ENCODE measurements at places on chromosomes 16 and 17.

DNA sequence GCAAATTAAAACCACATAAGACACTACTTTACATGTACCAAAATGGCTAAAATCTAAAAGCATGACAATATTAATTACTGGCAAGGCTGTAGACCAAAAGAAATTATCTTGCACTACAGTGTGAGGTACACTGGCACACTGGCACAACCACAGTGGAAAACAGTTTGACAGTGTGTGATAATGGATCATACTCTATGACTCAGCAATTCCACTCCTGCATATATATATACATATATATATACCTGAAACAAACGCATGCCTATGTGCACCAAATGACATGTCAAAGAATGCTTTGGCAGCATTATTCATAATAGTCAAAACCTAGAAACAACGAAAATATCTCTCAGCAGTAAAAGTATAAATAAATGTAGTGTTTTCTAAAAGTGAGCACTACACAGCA, 4.6 kb upstream of the DYNLRB2 start:
- DNase-seq = no peak

GRCh38 chr17:5365831-5366230, 53.6 kb downstream of the NUP88 start:
- no peak for DNase-seq

DNA sequence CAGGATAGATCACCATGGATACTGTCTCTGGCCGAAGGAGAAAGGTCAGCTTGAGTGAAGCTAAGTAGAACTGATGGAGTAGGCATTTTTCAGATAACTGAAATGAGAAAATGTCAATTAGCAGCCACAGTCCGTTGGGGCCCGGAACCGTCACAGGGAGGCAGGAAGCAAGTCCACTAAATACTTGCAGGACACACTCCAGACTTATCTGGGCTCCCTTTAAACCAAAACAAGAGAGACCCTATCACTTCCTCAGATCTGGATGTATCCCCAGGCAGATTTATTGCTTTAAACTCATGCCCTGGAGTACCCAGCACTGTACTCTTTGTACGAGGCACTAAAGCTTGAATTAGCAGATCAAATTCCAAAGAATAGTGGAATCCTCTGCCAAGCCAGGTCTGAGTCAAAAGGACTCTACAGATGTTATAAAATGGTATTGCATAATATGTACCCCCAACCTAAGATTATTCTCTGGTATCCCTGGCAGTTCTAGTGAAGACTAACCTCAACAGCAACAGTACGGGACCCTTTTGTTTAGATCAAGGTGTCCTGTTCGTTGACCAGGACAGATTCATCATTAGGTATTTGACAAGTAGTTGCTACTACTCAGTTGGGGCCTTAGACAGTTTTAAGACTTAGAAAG, 8.1 kb downstream of the ZP2 start:
- no peak for DNase-seq

GRCh38 chr17:28385037-28385400, 13.5 kb downstream of the SARM1 start:
- DNase-seq = no peak

GRCh38 chr17:31313982-31314781, at the start of gene EVI2B:
EVI2B (minus strand) TSS chr17:31314054; CDS start chr17:31305609, 8,445 bp downstream.
- peak; percentile 69 for DNase-seq

DNA sequence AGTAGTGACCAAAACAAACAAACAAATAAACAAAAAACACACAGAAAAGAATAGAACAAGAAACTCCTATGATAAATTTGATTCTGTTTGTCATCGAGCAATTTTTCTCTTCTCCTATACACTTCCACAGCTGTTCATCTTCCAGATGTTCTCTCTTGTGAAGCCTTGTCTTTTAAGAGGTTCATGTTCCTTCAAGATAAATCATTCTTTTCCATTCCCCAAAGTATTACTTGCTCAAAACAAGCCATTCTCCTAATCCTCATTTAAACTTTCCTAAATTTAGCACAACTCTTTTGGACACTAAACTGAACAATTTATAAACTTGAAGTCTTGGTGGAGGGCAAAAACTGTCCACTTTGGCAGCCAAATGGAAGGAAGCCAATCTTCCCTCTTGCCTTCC, 103.3 kb downstream of the ABCA8 start:
- no peak for DNase-seq

DNA sequence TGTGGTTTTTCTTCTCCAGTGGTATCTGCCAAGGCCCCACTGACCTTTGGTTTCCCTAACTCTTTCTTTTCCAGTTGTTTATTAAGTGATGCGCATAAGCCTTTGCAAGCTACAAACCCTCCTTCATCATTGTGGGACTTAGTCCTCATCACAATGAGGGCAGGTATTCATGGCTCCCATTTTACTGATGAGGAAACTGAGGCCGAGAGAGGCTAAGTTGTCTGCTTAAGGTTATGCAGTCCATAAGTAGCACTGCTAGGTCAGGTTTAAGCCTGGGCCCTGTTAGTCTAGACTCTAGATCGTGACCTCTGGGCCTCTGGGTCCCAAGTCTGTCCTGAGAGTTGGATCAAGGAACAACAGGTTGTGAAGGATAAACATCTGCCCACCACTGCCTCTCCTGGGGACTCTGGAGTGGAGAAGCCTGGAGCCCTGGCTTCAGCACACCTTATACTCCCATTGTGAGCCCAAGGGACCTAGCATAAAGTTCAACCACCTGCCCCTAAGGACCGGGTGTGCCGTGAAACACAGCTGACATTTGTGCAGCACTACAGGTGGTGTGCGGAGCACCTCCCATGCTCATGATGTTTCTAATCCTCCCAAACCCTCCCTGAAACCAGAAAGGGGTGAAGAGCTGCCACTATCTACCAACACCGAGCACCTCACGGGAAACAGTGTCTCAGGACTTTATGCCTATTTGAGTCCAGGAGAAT, 5.2 kb upstream of the KCNH6 start:
- DNase-seq = no peak

GRCh38 chr17:49748791-49749190, 15.1 kb downstream of the FAM117A start:
- no peak for DNase-seq

DNA sequence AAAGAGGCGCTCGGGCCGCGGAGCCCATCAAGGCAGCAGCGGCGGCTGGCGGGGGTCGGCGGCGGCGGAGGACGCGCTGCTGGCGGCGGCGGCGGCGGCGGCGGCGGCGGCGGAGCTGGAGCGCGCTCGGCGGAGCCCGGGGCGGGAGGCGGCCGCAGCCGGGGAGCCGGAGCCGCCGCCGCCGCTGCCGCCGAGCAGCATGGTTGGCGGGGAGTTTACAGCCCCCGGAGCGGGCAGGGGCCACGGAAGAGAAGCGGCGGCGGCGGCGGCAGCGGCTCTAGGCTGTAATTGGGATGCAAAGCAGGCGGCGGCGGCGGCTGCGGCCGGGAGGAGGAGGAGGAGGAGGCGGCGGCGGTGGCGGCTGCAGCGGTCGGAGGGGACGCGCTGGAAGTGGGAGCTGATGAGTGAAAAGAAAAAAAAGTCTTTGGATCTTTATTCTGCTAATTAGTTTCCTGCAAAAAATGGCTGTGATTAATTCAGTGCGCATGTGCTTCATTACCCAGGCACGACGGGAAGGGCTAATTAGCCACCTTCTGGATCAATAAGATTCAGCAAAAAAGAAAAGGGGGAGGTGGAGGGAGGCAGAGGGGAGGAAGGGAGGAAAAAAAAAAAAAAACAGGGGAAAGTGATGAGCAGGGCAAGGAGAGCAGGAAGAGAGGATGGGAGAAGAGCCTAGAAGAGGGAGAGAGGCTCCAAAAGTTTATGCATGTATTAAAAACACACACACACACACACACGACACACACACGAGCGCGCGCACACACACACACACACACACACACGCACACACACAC, 10.9 kb upstream of the ZFHX3 start:
- DNase-seq = no peak

- DNase-seq = no peak
These were observed 152.7 kb upstream of the GNAO1 start for GRCh38 chr16:56038564-56039098.

DNA sequence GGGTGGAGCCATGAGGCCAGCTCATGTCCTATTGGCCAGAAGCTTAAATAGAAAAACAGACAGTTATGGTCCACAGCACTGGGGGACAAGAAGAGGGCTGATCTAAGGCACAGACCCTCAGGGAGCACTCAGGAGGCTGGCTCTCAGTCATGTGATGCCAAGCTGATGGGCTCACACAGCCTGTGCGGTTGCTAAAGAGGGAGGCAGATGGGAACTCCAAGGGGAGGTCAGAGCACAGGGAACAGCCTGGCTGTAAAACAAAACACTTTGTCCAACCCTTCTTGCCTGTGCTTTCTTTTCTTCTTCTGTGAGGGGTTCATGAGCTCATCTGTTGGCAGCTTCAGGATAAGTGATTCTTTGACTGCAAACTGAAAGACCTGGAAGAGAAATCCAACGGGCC, 27.2 kb downstream of the CNTNAP1 start:
- no peak for DNase-seq

- DNase-seq = no peak
These were observed 25.7 kb downstream of the CDYL2 start for GRCh38 chr16:80778703-80779102.

- DNase-seq = no peak
These were observed 155.7 kb upstream of the NOL11 start for GRCh38 chr17:67562005-67562404.

GRCh38 chr16:86869288-86870022, 291.1 kb downstream of the FOXL1 start:
- no peak for DNase-seq

- DNase-seq = peak; percentile 20
These were observed 23.7 kb upstream of the SOX9 start for GRCh38 chr17:72097144-72097543.

DNA sequence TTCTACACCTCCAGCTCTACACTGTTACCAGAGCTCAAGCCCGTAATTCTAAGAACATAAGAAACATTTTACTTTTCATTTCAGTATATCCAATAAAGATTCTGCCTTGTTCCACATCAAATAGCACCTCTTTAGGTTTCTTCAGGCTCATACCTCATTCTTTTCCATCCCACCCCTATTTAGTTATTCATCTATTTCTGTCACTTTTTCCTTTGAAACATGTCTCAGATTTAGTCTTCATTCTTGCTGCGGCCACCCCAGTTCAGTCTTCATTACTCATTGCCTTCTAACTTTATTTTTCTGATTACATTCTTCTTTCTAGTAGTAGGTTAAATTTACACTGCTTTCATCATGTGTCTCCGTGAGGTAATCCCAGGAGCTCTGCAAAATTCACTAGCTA, 33.5 kb downstream of the PPM1E start:
- DNase-seq = no peak

Measured in A172 (cell line).